ENCODE measurements at places on chromosomes 6 and 20. TPM values are rescaled to one million over a fixed set of nuclear protein-coding genes. Genes with fewer than 3 reads are reported as not detected.

GRCh38 chr6:166281104-166281503 lies 27.1 kb downstream of the PRR18 start:
- DNase-seq = no peak

DNA sequence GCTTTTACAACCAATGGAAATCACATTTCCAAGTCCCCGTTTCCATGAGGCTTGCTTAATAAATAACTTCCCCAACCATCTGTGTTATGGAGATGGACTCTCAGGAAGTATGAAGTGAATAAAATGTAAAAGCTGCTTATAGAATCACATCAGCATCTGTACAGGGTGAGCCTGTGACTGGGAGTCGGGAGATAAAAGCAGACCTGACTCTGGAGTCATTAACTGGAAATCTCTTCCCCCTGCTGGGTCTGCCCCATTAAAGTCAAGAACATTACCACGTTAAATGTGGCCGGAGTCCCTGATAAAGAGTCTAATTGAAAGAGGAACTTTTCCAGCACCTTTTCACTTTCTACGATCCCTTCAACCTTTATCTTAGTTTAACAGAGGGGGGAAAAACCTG lies 368.5 kb downstream of the DOK5 start:
- DNase-seq = no peak

DNA sequence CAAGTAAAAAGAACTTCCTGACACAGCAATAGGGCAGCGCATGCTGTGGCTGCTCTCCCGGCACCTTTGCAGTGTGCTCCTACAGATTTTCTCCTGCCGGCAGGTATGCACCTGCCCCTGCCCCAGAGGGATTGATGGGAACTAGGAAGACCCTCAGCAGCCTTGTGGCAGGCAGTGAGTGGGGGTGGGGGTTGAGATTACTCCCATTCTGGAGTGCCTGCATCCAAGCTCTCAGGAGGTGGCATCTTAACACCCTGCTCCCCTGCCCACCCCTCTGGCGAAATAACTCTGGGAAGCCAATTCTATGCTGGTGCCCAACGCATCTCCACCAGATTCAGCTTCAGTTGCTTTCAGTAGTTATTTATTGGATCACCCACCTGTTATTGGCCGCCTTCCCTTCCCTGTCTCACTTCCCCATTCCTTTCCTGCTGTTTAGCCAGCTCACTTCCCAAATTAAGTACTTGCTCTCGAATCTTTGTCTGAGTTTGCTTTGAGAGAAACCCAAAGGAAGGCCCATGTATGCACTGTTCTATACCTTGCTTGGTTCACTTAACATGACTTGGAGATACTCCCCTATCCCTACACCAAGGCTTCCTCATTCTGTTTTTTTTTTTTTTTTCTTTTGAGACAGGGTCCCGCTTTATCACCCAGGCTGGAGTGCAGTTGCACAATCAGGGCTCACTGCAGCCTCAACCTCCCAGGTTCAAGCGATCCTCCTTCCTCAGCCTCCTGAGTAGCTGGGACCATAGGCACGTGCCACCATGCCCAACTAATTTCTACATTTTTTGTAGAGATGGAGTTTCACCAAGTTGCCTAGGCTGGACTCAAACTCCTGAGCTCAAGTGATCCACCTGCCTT lies 29.3 kb upstream of the SLC23A2 start:
- no peak for DNase-seq

- DNase-seq = no peak
Observed at GRCh38 chr20:61486198-61486597, 234.1 kb downstream of the CDH4 start.

Gene PTK6
- total RNA-seq = 0.71 TPM

- no peak for DNase-seq
Observed at GRCh38 chr6:166202321-166202733, 34.7 kb upstream of the TBXT start.

- DNase-seq = peak; percentile 60
Observed at GRCh38 chr6:5619249-5619648, 357.9 kb downstream of the FARS2 start.

GRCh38 chr20:34709831-34710567 lies 5.9 kb downstream of the TP53INP2 start:
- DNase-seq = no peak

Data from activated CD4-positive, alpha-beta T cell treated with anti-CD3 and anti-CD28 coated beads, Interleukin-2, amount 10 ng/mL, durations not matched to agents 7 days and 5 days (primary cell).